Foreskin fibroblast (primary cell): ENCODE measurements at places on chromosomes 1 and 21.

- no peak for DNase-seq
These were observed 113.3 kb upstream of the WNT4 start for GRCh38 chr1:22256213-22256512.

DNA sequence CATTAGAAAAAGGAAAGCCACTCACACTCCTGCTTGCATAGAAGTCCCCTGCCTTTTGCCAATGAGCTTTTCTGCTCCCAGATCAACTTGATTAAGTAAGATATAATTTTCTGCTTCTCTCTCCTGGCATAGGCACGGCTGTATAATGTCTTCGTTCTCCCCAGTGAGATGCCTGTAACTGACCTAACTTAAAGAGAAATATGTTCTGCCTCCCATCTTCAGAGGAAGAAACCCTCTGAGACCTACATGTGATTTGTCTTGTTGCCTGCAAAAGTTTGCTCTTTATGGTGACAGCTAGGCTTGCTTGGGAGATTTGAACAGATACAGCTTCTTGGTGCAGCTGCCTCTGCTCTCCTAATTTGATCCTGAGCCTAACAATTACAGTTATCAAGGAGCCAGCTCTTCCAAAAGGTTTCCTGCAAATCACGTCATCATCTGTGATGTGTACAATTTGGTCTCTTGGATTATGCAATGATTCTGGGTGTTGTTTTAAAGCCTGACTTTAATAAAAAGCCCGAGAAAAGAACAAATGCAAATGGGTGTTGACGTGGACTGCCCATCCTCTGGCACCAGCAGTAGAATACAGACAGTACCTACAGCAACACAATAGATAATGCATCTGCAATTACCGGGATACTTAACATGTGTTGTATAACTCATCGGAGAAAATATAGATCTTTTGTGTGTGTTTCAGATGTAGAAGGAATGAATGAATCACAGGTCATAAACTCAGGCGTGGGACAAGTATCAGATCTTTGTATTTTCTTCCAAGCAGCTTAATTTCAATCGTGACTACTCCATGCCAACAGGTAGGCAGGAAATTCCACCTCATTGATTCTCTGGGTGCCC is 76.2 kb upstream of the KAZN start:
- DNase-seq: peak; percentile 28

DNA sequence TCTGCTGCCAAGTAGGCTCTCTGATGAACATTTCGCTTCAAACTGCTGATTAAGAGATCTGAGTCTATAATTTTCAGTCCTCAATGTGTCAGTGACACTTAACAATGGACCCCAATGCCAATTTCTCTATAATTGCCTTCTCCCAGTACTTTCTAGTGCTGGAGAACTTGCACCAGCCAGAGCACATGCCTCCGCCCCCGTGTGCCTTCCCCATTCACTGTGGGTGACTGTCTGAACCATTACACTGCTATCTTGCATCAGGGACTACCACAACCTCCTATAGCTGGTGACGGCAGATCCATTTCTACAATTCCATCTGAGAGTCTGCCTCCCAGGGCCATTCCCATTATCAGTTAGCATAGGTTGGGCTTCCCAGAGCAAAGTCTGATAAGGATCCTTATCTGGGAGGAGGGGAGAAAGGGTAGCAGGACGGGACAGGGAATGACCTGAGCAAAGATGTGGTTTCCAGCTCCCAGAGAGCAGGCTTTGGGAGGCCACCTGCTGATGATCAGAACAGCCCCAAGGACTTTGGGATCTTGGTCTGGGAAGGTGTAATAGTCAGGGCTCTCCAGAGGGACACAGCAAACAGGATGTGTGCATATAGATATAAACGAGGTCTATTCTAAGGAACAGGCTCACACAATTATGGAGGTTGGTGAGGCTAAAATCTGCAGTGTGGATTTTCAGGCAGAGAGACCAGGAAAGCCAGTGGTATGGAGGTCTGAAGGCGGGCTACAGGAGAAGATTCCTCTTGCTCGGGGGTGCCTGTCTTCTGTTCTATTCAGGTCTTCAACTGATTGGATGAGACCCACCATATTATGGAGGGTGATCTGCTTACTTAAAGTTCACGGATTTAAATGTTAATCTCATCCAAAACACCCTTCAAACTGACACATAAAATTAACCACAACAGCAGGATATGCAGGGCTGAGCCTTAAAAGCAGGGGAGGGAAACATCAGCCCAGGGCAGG is 238.2 kb downstream of the PTPRU start:
- DNase-seq: no peak

DNA sequence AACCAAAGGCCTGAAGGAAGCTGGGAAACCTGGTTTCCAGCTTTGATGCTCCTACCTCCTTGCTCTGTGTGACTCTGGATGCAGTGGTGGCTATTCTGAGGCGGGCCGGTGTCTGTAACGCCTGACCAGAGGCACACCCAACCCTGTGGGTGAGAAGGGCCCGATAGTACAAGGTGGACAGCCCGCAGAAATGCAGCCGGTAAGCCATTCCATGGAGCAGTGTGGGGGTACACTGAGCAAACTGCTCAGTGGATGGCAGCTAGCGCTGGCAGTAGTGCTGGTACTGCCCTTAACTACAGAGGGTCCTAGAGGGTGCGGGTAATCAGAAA is 36.0 kb downstream of the AHDC1 start:
- DNase-seq: no peak

DNA sequence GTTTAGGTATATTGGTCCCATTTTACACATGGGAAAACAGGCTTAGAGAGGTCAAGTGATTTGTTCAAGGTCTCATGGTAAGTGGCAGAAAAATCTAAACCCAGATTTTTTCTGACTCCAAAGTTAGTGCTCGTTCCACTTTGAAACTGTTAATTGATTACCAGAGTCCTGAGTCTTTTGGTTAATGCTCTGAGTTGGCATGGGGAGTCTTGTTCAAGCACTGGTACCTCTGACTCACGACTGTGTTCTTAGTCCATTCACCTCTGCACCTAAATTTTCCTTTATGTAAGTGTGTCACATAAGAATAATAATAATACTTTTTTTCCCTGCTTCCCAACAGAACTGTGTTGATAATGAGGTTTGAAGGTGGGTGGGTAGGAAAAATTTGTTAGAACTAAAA is 59.3 kb downstream of the VANGL2 start:
- no peak for DNase-seq

GRCh38 chr1:58619286-58620054 is 42.4 kb upstream of the TACSTD2 start:
- no peak for DNase-seq

DNA sequence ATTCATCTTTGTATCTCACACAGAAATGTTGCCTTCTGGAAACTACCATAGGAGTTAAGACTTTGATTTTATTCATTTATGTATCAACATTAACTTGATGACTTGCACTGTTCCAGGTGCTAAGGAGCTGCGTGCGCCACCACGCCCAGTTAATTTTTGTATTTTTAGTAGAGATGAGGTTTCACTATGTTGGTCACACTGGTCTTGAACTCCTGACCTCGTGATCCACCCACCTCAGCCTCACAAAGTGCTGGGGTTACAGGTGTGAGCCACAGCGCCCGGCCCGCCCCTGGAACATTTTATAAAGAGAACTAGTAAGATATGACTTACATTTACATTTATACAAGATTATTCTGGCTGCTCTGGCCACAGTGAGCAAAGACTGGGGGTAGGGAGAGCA is 252.2 kb downstream of the FAF1 start:
- no peak for DNase-seq
